Stimulated activated CD8-positive, alpha-beta memory T cell treated with anti-CD3 and anti-CD28 coated beads, Interleukin-4, amount 100 ng/mL, for 1 hour (primary cell): ENCODE measurements at places on chromosomes 5 and 9.

DNA sequence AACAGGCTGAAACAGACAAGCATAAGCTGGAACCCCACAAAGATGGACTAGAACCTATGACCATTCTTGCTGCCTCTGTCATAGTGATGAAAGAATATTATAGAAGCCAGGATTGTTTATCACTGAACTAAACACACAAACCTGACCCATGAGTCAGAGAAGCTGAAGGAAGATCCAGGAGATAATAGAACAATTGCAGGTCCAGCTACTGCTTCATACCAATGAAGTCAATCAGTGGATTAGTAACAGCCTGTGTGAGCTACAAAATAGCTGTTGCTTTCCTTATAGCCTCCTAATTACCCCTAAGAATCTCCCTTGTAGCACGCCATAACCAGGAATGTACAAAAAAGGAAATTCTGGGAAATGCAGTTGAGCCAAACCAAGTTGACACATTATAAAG lies 459.9 kb upstream of the ZNF462 start:
- no peak for DNase-seq

DNA sequence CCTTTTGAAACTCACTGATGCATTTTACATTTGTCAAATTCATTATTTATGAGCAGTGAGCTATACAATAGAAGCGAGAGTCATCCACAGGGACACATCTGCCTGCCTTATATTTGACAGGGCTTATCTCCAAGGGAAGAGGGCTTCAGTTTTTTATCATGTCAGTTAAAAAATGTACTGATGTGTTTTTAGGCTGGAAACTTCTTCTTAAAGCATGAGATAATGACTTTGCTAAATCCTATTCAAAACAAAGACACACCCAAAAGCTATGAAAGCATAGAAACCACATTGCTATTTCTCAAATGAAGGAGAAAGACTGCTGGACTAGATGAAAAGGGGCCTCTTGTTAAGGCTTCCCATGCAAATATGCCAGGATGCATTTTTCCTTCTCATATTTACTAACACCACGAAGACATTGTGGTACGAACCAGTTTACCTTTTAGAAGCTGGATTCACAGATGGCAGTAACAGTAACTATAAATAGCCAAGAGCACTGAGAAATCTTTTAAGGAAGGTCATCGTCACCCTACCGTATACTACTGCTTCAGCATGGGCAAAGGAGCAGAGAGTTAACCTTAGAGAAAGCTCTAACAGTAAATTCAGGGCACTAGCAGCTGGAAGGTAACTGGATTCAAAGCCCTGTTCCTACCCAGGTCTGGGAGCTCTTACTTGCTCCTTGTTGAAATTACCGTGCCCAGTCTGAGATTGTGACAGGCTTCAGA lies 86.3 kb upstream of the IFNK start:
- DNase-seq, result no peak

DNA sequence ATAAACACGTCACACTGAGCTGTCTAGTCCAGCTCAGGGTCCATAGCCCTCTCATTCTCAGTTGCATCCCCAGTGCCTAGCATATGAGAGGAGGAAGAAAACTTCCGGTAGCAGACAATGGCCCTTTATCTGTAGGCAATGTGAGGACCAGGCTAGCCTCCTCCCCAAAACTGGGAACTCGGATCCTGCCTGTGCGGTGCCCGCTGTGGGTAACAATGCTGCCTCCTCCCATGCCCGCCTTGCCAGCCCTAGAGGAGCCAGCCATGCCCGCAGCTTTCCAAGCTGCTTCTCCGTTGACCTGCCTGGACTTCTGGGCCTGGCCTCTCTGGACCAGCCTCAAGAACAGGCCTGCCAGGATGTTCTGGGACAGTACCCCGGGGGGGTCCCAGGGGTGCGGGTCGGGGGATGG lies 74.6 kb upstream of the ORM1 start:
- no peak for DNase-seq

GRCh38 chr9:114327749-114328148 lies 1.9 kb upstream of the ORM2 start:
- no peak for DNase-seq

DNA sequence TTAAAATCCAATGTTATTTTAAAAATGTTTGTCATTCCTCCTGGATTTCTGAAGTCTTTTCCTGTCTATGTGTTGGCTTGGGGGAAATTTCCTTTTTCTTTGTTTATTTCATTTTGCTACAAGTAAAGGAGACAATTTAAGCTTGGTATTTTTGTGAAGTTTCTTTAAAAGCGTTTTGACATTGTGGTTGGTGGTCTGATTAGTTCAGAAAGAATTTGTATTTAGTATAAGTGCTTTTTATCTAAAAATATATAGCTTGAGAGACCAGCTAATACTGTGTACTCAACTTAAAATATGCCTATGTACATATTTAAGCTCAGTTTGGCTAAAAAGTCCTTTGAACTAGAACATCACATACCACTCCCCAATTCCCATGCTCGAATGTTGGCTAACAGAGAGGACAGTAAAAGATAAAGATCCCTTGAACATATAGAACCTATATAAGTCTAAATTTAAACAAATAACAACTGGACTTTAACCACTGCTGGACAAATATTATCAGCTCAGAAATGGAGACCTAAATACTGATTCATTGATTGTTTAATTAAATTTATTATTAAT lies 237.6 kb downstream of the TLE4 start:
- DNase-seq, result no peak

GRCh38 chr5:172412724-172413286 lies 41.5 kb downstream of the SH3PXD2B start:
- no peak for DNase-seq

GRCh38 chr5:15510831-15511230 lies 10.9 kb downstream of the FBXL7 start:
- DNase-seq, result no peak

DNA sequence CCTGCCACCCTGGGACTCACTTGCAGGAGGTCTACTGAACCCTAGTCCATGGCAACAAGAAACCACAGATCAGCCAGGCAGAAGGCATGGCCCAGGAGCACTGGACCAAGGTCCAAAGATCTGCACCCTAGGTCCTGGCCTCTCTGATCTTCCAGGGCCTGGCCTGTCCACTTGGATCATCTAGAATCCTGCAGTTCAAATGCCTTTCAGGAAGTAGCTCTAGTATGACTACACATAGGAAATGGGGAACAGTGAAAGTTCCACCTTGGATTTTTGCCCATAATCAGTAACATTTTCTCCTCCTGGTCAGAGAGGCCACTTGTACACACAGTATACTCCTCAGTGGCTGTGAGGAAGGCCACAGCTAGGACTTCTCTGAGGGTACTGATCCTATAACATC lies 11.5 kb downstream of the ANXA6 start:
- no peak for DNase-seq

- no peak for DNase-seq
Observed at GRCh38 chr5:1926071-1926440, 43.3 kb upstream of the IRX4 start.

GRCh38 chr5:12323637-12324229 lies 419.5 kb upstream of the CTNND2 start:
- no peak for DNase-seq

DNA sequence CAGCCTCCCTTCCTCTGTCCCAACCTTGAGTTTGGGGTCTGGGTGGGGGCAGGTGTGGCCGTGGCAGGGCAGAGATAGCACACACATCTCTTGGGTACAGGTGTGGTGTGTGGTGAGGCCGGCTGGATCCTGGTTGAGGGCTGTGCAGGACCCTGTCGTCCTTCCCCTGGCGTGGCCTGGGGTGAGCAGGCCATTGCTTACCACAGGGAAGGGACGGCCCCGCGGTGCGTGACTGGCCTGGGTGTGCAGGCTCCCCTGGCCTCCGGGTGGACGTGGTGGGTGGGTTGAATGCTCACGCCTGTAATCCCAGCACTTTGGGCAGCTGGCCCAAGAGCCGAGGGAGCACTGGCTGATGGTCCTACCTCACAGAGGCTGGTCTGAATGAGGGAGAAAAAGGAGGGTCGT lies 1.2 kb downstream of the ARRDC1 start:
- DNase-seq, result no peak

GRCh38 chr5:73974871-73975360 lies 348.9 kb downstream of the ARHGEF28 start:
- DNase-seq, result no peak

DNA sequence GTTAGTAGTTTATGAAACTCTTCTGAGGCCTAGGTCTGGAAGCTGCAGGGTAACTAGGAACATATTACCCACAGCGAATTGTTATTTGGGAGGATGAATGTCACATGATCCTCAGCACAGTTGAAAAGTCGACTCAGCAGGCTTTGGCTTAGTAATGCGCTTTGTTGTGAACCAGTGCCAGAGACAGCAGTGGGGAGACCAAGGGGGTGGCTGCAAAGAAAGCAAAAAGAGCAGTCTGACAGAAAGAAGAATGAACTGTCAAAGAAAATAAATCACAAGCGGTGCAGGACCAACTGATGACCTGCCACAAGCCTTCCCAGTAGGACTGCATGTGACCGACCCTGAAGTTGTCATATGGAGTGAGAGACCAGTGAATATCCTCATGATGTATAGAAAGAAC lies 170.0 kb downstream of the CCDC171 start:
- DNase-seq, result no peak

- DNase-seq, result no peak
Observed at GRCh38 chr5:72624641-72625236, 117.5 kb upstream of the ZNF366 start.

DNA sequence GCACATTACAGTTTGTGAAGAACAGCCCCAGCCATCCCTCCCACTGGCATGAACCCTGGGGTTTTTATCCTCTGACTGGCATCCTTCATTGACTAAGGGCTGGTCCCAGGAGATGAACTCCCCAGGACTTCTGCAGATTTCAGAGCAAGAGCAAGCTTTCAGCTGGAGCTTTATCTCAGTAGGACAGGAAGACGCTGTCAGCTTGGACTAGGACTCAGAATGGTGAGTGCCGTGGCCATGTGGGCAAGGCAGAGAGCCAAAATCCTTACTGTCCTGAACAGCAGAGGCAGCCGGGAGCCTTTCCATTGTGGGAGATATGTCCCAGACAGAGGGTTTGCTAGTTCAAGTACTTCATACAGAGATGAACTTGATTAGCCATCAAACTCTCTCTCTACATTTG lies 3.2 kb upstream of the ACOT12 start:
- no peak for DNase-seq

DNA sequence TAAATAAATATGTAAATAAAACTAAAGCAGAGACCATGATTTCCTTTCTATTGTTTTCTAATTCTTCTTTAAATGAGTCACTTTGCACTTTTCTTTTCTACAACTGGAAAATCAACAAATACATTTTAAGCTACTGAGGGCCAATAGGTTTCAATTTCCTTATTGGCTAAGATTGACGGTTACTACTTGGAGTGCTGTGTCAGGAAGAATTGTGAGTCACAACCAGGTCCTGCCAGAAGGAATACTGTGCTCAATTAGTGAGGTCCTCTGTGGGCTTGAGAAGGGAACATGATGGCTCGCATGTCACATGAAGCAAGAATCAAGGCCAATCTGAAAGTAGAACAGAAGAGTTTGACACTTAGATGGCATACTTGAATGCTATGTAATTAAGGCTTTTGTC lies 110.8 kb downstream of the HMHB1 start:
- DNase-seq, result no peak

DNA sequence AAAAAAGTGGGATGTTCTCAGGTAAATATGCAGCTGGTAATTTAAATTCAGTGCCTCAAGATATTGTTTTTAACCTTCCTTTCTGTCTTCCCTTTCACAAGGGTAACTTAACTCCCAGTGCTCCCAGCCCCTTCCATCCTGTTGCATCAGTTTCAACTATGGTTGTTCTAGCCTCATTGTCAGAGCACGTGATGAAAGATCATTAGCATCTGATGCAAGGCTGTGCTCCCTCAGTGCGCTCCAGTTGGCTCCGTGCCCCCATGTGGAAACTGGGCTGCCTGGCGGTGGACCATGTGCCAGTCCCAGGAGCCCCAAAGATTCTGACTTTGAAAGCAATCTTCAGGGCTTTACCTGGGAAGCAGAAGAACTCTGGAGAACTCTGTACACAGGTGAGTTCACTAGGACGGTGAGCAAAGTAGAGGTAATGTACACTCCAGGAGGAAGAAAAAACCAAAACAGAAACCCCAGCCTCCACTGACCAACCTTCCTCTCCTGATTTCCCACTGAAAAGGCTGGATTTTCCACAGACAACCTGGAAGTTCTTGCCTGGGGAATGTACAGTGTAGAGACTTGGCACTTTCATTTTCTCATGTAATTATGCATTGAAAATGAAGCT lies 96.9 kb downstream of the SLC1A3 start:
- no peak for DNase-seq

DNA sequence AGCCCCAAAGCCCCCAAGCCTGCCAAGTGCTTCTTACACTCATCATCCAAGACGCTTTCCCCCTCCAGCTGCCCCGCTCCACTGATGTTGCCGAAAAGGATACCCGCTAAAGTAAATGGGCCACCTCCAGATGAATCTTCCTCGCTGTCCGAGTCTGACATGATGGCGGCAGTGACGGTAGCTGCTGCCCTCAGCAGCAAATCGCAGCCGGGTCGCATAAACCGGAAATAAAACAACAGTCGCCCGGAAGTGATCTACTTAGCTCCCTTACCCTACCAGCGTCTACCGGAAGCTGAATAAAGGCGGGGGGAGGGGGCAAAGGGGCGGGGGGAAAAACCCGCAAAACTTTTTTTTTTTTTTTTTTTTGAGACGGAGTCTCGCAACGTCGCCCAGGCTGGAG lies at the start of gene TAF1L:
TAF1L (minus strand) TSS at position 308 of the 400 bp plus-strand sequence; CDS start at position 218, 90 bp downstream.
- no peak for DNase-seq
